ENCODE measurements at places on chromosomes 5 and 9. TPM values are rescaled to one million over a fixed set of nuclear protein-coding genes. Genes with fewer than 3 reads are reported as not detected.

Gene PCDHB13
- total RNA-seq, result 1.1 TPM

Gene UNC13B
- 18.7 TPM for total RNA-seq

Gene LRRC14B
- total RNA-seq, result not detected

Gene OTULINL
- 1.0 TPM for total RNA-seq

Gene FGD3
- not detected for total RNA-seq

Gene PCDHGB3
- total RNA-seq, result 2.6 TPM

Gene ARHGEF39
- total RNA-seq, result 0.17 TPM

Gene HTR4
- total RNA-seq, result not detected

Gene ARL14EPL
- 0.17 TPM for total RNA-seq

Gene MOB3B
- 2.2 TPM for total RNA-seq

Gene SPINK5
- total RNA-seq, result not detected

Gene DDX4
- not detected for total RNA-seq

Gene PTGR1
- total RNA-seq, result 4.5 TPM

Gene FABP6
- total RNA-seq, result not detected

Gene GARIN3
- total RNA-seq, result not detected

Gene MUSK
- not detected for total RNA-seq

Gene SPINK6
- total RNA-seq, result not detected

Gene CDC25C
- 1.4 TPM for total RNA-seq

Gene RGS7BP
- total RNA-seq, result not detected

Gene IL5
- total RNA-seq, result not detected

Gene FAT2
- total RNA-seq, result not detected

Gene UGT3A2
- total RNA-seq, result not detected

Gene PCDHB9
- total RNA-seq, result 0.22 TPM

Gene ZNF454
- 0.11 TPM for total RNA-seq

Gene TAF11L10
- not detected for total RNA-seq

Gene NDOR1
- 2.1 TPM for total RNA-seq

Gene C5orf58
- total RNA-seq, result not detected

Gene NINJ1
- total RNA-seq, result 19.9 TPM

Gene CDKN2B-AS1
- total RNA-seq, result 2.2 TPM

Gene CHMP5
- 99.9 TPM for total RNA-seq

Gene FGF1
- 0.09 TPM for total RNA-seq

Gene TNIP1
- total RNA-seq, result 77.8 TPM

Gene INSL4
- not detected for total RNA-seq

Gene ADAMTS16
- total RNA-seq, result under 0.01 TPM

Gene ADRB2
- total RNA-seq, result 13.0 TPM

Gene SH2D3C
- total RNA-seq, result 51.5 TPM

Gene SLC6A18
- not detected for total RNA-seq

Gene TLR4
- total RNA-seq, result 124 TPM

Gene SLC1A3
- not detected for total RNA-seq

Gene SMC2
- total RNA-seq, result 8.9 TPM

Gene PCDHAC1
- total RNA-seq, result 0.11 TPM

Gene BAAT
- not detected for total RNA-seq

Gene ISCA1
- total RNA-seq, result 33.1 TPM

Gene DNM1
- total RNA-seq, result 0.43 TPM

Gene EHMT1
- 43.2 TPM for total RNA-seq

Gene PCAT7
- total RNA-seq, result not detected

Gene ZNF879
- 6.4 TPM for total RNA-seq

Gene SV2C
- under 0.01 TPM for total RNA-seq

Gene COL27A1
- total RNA-seq, result 0.69 TPM

Gene SPATA31E1
- total RNA-seq, result not detected

Gene GPRIN1
- 3.9 TPM for total RNA-seq

Gene PRRC2B
- total RNA-seq, result 46.1 TPM

Gene G3BP1
- total RNA-seq, result 214 TPM

Gene CCL28
- 2.4 TPM for total RNA-seq

Gene CCDC112
- 5.1 TPM for total RNA-seq

Gene GARNL3
- 3.0 TPM for total RNA-seq

Gene TMEM232
- 1.0 TPM for total RNA-seq

Gene LCN15
- not detected for total RNA-seq

Gene PCDHGA9
- total RNA-seq, result 2.0 TPM
